ENCODE measurements at places on chromosomes 4 and X.

GRCh38 chrX:2892816-2893215 lies 36.3 kb downstream of the ARSD start:
- no peak for DNase-seq

GRCh38 chrX:100408713-100409609 lies 1.1 kb downstream of the PCDH19 start:
- no peak for DNase-seq

- DNase-seq: no peak
Observed at GRCh38 chrX:107714206-107714891, 61.2 kb downstream of the TSC22D3 start.

DNA sequence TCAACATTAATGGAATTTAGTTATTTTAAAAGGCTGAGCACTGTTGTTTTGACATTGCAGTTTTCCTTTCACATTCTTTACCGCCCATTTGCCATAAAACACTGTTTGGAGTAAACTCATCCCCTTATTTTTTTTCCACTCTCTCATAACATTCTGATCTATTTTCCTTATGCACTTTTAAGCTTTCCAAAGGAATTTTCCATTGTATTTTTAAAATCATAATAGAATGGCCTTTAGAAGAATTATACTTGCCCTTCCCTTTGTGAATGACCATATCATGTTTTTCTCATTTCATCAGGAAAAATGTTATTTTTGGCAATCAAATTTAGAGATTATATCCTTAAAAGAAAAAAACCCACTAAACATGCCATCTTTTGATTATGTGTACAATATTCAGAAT lies 1074.2 kb downstream of the STIM2 start:
- DNase-seq: no peak

- DNase-seq: no peak
Observed at GRCh38 chr4:40038977-40039376, 17.7 kb upstream of the N4BP2 start.

GRCh38 chr4:121144021-121144420 lies 20.1 kb downstream of the TNIP3 start:
- no peak for DNase-seq

GRCh38 chrX:68763481-68763880 lies 65.3 kb upstream of the EFNB1 start:
- no peak for DNase-seq

- DNase-seq: no peak
Observed at GRCh38 chr4:23324021-23324690, 565.7 kb downstream of the PPARGC1A start.
